ENCODE measurements at places on chromosomes 7 and 10. TPM values are rescaled to one million over a fixed set of nuclear protein-coding genes. Genes with fewer than 3 reads are reported as not detected.

DNA sequence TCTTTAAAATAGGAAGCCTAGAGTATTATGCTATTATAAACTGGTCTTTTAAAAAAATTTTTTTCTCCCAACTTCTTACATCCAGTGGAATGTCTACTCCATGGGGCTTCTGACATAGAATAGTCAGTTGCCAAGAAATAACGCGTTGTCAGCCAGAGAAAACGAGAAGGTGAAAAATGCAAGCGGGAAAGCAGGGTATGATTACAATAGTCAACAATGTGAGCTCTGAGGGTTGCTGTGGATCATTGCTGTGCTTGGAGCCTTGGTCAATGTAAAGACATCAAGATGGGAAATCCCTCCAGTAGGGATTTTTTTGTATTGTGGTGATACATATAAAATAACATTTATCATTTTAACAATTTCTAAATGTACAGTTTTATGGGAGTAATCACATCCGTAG, 27.6 kb upstream of the PLPP4 start:
- DNase-seq = no peak

- no peak for DNase-seq
These were observed 111.8 kb upstream of the CNTNAP2 start for GRCh38 chr7:146004805-146005204.

- no peak for DNase-seq
These were observed 217.1 kb upstream of the HGF start for GRCh38 chr7:81986723-81987470.

DNA sequence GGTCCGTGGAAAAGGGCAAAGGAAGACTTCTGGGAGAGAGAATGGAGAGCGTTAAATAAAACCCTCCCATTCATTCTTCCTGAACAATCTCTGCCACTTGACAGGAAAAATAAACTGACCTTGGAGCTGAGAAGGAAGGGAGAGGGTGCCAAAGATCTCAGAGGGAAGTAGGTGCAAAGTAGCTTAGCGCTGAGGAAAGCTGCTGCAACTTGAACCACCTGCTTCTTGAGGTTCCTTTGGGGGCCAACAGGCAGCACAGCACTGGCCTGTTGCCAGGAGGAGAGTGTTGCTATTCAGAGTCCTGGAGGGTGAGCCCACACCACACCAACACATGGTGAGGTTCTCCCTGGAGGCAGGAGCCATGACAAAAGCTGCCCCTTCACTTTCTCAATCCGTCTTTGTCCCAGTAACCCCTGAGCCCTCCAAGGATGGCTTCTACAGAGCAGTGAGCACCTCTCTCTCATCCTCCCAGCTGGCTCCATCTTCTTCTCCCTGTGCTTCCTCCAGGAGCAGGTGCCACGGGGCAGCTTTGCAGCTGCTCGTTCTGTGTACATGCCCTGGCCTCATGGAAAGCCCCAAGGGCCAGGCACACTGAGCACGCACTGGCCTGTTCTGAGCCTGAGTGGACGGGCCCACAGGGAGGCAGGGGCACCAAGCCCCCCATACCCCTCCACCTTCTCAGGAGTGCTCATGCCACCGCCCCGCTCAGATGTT, 101.3 kb downstream of the STRA8 start:
- DNase-seq = no peak

DNA sequence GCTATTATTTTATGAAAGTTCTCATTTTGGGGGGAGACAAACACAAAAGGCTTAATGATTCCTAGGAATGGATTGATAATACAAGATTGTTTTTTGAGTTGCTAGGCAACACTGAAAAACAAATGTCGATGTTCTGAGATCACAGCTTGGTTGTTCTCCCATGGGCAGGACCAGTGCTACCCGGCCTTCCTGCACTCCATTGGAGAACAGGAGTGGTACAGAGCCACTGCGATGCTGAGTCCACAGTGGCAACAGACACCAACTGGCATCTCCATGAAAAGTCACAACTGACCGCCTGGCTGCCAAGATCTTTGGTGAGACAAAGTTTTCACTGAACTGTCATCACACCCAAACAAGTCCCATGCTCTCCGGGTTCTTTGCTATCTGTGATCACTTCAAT, 68.9 kb upstream of the NMT2 start:
- no peak for DNase-seq

The VAX1 gene
- total RNA-seq = not detected

- no peak for DNase-seq
These were observed 3.6 kb upstream of the RUNDC3B start for GRCh38 chr7:87624628-87625027.

All from cardiac septum (tissue), 1 donor.